ENCODE measurements at places on chromosomes 4 and X.
A peak's percentile ranks its signal among the peaks of the same experiment; 100 is the strongest.

GRCh38 chr4:71639380-71639779, 144.5 kb downstream of the GC start:
- DNase-seq, result no peak

GRCh38 chr4:7050481-7051143, 7.4 kb downstream of the TADA2B start:
- DNase-seq, result no peak

GRCh38 chr4:65917486-65917885, 247.2 kb upstream of the EPHA5 start:
- no peak for DNase-seq

GRCh38 chr4:174702979-174703478, 126.0 kb downstream of the GLRA3 start:
- DNase-seq, result no peak

DNA sequence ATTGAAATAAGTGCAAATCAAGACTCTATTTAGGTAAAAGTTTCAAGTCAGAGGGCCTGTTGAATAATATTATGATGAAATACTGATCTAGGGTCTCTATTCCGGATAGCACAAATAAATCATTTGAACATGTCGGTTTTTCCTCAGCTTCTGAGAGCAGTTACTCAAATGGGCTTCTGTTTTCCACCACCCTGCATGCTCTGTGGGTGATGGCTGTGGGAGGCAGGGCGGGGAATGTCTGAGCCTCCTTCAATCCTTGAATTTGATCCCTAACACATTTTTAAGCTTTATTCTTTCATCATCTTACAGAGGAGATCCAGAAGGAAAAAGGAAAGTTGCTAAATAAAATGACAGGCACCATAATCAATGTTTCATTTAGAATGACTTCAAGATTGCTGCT, 8.5 kb downstream of the UNC5C start:
- DNase-seq, result no peak

- DNase-seq, result no peak
Observed at GRCh38 chrX:45309096-45309495, 108.4 kb upstream of the DIPK2B start.

DNA sequence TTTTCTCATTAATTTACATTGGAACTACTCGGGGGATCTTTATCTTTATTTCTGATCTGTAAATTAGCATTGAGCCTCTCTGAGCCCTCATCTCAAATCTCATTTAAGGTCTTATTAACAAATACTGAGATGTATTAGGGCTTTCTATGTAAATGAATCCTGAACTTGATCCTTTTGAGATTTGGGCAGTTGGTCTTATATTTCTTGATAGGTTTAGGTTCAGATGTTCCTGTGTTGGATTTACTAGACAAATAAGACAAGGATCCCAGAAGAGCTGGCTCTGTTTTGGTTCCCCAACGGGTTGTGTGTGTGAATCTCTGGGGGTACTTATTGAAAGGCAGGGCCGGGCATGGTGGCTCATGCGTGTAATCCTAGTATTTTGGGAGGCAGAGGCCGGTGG, 36.1 kb downstream of the LONRF3 start:
- DNase-seq, result no peak

- no peak for DNase-seq
Observed at GRCh38 chr4:75249739-75250138, 264.5 kb downstream of the RCHY1 start.

DNA sequence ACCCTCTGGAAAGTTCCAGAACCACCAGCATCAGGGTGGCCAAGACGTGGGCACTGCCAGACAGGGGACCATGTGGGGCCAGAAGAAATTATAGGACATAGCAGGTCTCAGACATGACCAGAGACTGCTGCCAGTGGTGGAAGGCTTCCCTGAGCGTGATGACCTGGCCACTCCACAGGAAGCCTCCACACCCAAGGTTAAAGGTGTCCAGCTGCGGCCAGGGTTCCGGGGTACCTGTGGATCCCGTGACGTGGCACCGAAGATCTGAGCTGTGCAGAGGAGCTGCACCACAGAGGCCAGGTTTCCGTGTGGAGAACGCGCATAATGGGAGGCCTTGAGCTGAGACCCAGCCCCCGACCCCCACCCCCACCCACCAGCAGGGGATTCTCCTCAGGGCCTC, 16.4 kb upstream of the CTBP1 start:
- DNase-seq, result no peak

- no peak for DNase-seq
Observed at GRCh38 chrX:21645886-21646285, 12.2 kb downstream of the KLHL34 start.

DNA sequence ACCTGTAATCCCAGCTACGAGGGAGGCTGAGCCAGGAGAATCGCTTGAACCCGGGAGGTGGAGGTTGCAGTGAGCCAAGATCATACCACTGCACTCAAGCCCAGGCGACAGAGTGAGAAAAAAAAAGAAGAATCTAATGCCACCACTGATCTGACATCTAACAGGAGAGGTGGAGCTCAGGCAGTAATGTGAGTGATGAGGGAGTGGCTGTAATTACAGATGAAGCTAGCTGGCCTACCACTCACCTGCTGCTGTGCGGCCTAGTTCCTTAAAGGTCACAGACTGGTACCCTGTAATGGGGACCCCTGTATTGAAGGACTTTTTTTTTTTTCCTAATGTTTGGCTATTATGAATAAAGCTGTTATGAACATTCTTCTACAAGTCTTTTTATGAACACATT, 25.3 kb upstream of the GABRE start:
- DNase-seq, result no peak

- no peak for DNase-seq
Observed at GRCh38 chr4:154010371-154010770, 221.5 kb upstream of the SFRP2 start.

DNA sequence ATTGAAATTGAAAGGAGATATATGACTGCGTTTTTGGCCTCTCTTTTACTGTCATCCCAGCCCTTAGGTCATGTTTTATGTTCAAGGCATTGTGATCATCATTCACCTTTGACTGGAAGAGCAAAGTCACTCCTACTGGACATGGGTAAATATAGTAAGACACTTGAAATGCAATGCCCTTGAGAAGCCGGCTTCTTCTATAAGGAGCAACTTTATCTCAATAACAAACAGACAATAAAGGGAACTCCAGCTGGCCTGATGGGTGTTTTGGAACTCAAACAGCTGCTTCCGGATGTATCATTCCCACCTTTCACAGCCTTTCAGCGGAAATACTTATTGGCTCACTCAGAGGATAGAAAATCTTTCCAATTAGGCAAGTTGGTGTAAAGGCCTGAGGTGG, 65.1 kb upstream of the C4orf54 start:
- no peak for DNase-seq

DNA sequence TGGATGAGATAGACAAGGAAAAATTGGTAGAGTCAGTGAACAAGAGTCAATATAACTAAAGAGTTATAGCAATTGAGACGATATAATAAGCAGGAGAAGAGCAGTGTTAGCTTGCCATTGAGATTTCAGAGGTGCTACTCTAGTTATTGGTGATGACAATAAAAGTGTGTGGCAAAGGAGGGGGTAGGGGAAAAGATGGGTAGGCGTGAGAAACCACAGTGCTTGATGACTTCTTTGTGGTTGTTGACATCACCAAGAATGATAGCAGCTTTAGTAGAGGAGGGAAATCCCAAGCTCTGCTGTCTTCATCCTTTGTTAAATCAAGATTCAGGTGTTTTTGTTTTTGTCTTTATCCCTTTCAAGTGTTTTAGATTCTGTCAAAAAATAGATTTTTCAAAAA, 179.9 kb upstream of the PPP3CA start:
- no peak for DNase-seq

DNA sequence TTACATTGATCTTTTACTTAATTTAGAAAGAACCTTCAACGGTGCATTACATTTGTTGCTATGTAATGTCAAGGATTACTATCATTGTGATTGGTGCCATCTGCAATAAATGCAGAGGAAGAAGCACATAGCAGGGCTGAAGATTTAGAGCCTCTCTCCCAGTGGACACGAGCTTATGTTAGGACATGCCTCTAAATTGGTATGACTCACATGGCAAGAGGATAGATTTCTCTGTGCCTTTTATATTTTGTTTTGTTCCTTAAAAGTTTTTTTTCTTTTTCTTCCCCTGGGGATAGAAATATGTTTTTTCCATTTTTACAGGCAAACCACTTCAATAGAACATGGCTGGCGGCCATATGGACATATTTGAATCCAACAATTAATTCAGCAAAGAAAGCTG, 205.0 kb upstream of the HAND2 start:
- no peak for DNase-seq

DNA sequence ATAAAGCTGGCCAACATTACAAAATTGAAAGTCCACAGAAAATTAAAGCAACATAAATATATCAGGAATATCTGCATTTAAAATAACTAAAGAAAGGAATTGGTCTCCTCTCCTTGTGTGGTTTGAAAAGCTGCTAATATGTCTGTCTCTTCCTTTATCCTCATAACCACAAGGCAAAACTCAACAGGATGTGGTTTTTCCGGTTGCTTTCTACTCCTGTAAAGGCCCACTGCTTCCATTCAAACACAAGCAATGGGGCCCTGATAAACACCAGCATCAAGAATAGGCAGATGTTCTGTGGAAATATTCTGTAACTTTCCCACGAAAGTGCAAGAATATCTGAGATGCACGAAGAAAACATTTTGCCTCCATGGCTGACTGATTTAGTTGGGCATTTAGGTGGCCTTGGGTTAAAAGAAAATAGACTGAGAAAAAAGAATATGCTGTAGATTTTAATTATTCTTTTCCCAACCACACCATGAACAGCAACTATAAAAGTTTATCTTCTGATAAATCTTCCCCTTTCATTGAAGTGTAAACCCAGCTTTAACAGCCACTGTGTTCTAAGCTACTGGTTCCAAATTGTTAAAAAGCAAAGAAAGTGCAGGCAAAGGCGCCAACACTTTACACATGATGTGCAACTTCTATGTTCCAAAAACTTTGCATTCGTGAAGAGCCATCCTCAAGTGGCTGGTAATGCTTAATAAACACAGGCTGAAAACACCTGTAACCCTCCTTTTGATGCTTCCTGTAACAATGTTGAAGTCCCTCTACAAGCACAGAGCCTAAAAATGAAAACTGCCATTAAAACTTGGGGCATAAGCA, 50.5 kb upstream of the NDST3 start:
- no peak for DNase-seq

DNA sequence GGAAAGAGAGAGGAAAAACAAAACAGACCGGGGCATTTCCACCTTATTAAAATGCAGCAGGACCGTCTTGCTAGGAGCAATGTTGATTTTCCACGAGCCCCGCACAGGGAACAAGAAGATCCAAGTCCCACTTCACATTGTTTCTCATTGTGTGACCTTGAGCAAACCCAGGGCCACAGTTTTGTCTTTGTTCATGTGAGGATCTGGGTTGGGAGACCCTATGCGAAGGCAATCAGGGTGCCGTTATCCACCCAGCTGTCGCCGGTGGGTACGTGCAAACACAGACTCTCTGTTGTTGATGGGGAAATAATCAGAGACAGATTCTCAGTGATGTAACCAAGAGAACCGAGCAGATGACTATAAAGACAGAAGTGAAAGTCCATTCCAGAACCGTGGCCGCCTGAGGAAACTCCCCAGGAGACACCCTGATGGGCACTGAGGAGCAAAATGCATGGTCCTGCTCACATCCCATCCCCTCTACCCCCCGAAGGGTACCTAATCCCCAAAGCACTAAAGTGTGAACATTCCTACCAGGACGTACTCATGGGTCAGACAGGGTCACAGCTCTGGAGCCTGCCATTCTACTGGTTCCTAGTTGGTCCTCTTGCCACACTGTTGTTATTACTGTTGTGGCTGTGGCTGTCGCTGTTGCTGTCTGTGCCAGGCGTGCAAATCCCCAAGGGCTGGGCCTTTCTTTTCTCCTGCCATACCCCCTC, 102.7 kb upstream of the RBPJ start:
- peak; percentile 30 for DNase-seq

GRCh38 chr4:36285784-36286480, 4.5 kb downstream of the DTHD1 start:
- peak; percentile 5 for DNase-seq

DNA sequence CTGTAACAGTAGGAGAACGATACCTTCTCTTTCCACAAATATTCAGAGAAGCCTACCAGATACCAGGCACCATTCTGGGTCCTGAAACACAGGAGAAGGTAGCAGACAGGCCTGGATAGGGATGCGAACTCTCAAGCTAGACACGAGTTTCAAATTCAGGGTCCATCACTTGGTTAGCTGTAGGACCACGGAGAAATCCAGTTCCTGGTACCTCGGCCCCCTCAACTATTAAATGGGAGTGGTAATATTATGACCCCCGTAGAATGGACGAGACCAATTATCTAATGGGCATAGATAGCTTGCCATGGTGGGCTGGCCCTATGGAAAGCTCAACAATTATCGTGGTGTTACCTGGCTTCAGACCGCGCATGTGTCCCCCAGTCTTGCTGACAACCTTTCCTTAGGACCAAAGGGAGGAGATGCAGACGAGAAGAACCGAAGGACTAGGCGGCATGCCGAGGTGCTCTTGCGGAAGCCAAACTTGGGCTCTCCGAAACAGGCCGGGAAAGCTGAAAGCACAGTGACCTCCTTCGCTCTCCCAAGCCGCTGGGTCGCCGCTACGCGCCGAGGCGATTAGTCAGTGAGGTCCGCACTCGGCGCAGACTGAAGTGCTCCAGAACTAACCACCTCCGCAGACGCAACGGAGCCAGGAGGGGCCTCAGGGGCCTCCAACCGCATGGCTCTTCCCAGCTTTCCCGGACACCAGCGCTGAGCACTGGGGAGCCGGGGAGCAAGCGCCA, 19.6 kb downstream of the NKX3-2 start:
- DNase-seq, result no peak

GRCh38 chr4:2961811-2962441, 1.3 kb downstream of the NOP14 start:
- no peak for DNase-seq

- no peak for DNase-seq
Observed at GRCh38 chrX:20452487-20452886, 185.8 kb upstream of the RPS6KA3 start.

DNA sequence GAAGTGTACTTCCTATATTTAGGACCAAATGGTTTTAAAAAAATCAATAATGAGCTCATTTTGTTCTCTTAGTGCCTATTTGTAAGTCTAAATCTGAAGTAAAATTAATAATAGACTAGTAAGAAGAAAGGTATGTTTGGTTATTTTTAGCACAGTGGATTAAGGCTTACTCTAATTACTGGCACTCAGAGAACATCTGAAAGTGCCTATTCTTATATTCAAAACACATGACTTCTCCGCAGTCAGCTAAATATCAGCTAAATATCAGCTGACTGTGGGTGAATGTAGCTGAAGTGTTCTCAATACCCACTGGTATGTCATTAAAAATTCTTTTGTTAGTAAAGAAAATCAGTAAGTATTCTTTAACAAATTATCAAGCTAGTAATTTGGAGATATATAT, 6.0 kb downstream of the AP1S2 start:
- no peak for DNase-seq

- DNase-seq, result peak; percentile 44
Observed at GRCh38 chr4:1720163-1720983, 750 bp downstream of the TMEM129 start.

DNA sequence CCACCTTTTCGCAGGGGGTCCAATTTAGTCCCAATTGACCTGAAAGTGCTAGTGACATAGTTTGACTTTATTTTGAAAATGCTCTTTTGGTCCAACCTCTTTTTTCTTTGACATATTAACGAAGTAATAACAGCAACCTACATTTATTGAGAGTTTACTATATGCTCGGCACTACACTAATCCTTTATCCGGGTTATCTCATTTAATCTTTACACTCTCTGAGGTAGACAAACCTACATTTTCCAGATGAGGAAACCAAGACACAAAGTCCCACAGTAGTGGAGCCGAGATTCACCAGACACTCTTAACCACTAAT, 307 bp upstream of the ATRX start:
- DNase-seq, result peak; percentile 2
